ENCODE measurements at places on chromosomes 16 and 17.

DNA sequence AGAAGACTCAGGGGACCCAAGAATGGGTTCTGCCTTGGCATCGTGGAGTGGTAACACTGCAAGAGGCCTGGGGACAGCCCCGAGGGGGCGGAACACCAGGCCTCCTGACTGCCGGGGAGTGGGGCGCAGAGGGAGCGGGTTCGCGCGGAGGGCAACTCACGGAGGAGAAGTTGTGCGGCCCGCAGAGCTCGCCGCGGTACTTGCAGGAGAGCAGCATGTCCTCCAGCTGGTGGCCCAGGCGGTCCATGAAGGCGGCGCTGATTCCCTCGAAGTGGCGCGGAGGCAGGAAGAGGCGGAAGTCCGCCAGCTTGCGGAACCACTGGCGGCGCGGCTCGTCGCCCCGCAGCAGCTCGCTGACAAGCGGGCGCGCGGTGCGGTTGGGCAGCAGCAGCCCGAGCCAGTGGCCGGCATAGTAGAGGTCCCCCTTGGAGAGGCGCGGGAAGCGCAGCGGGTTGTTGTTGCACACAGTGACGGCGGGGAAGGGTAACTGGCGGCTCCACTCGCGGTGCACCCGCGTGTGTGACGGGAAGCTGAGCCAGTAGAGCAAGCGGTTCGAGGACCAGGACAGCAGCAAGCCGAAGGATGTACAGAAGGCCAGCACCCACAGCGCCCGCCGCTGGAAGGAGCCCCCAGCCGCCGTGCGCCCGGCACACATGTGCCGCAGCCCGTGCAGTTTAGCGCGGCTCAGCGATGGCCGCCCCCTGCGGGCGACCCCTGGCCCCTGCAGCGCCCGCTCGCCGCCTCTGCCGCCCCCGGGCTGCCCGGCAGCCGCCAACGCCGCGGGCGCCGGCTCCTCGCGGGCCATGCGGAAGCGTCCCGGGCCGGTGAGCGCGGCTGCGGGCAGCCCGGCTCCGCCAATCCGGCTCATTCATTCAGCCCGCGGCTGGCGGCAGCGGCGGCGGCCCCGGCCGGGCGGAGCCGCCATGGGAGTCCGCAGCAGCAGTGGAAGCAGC, 1.6 kb downstream of the ASIC2 start:
- DNase-seq: no peak

GRCh38 chr17:17416007-17416399, 60.8 kb upstream of the MED9 start:
- DNase-seq: no peak

GRCh38 chr16:17168181-17168580, 302.6 kb downstream of the XYLT1 start:
- no peak for DNase-seq

DNA sequence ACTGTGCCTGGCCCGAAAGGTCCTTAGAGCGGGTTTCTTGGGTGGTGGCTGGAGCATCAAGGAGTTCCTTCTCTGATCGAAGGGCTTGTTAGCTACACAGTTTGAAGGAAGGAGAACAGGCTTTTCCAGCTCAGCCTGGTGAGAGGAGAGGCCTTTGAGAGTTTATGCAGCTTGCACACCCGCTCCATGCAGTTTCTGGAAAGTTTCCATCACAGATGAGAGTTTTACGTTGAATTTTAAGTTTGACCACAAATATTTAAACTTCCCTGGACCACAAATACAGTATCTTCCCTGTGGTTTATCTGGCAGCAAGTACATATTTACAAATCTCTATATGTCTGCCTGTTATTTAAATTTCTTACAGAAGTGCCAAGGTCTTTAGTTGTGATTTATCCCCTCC, 56.8 kb downstream of the HIC1 start:
- no peak for DNase-seq

DNA sequence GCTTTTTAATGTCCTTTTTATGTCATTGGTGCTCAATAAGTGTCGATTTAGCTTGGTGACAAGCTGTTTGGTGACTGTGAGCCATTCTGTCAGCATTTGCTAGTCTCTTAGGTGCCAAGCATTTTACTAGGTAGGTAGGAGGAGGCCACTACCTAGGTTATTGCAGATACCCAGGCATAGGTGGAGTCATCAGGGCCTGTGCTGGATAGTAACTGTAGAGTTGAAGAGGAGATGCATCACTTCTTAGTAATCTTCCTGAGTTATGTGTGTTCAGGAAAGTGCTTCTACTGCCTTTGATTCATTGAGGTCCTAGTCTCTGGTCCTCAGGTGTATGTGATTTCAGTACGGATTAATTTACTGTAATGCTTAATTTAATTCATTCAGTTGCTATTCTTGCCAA, 17.7 kb downstream of the USP10 start:
- DNase-seq: no peak

DNA sequence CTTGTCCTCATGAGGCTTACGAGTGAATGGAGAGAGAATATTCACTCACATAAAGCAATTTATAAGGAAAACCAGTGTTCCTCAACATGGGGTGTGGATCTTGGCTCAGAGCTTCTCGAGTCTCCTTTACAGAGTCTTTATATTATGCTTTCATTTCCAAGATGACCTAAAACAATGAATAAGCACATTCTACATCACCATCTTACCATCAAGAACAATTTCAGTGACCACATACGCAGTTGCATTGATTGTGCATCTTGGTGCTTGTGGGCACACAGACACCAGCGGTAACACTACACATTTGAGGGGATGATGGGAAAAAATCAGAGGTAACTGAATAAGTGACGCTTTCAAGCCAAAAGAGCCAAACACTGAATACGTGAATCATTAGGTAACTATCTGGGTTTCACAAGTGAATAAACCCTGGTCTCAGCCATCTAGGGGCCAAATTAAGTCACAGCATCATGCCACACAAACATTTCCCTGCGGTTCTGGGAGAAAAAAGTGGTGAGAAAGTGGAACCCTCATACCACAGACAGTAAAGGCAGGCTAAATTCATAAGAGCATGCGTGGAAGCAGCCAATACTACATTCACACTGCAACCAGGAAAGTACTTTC, 9.4 kb downstream of the CWC25 start:
- DNase-seq: peak; percentile 45

DNA sequence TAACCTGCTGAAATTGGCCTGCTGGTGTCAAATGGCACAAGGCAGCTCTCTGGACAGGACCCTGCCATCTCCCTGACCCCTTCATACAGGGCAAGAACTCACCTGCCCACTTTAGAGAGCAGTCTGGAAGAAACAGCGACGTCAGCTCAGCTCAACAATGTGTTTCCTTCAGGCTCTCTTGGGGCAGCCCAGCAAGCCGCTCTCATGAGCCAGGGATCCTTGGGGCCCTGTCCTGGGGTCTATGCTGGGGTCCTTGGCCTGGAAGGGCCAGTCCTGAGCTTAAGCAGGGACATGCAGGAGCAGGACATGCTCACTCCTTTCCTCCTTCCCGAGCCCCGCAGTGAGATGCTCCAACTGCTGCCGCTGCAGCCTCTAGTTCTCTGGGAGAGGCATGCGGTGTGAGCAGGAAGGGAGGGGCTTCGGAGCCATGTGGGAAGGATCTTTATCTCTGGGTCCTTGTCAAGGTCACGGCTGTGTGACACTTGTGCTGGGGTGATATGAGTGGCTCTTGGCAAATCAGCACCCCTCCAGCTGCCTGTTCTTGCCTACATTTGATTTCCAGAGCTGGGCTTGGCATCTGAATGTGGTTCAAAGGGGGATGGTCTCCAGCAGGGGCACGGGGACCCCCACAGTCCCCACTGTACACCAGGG, 3.4 kb downstream of the C1QTNF1 start:
- no peak for DNase-seq

DNA sequence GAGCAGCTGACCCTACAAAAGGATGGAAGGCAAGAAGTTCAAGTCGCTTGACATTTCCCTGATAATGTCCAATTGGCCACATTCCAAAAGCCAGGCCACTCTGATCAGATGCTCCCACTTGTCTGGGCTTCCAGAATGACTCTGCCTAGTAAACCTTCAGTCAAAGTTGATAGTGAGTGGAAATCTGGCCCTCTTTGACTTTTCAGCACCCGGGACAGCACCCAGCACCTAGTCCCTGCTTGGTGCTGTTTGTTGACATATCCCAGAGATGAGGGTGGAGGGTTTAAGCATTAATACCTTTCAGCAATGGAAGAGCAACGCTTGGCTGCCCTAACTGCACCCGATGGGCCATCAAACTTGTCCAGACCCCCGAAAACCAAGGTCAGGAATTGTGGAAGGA, 131.3 kb downstream of the AIPL1 start:
- no peak for DNase-seq

DNA sequence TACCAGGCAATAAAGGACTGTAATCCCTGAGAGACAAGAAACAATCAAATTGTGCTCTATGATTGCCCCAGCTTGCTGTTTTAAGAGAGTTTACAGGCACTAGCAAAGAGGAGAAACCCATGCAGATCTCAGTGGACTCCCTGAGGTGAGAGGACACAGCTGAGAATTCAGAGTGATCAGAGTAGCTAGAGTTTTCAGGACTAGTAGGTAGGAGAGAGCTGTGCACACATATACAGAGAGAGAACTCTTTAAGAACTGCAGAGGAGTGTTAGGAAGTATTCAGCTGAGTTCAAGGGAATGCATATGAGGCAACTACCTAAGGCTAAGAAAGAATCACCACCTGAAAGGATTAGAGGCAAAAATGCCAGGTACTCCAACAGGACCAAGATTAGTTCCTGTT, 904.8 kb downstream of the CDH8 start:
- DNase-seq: no peak

DNA sequence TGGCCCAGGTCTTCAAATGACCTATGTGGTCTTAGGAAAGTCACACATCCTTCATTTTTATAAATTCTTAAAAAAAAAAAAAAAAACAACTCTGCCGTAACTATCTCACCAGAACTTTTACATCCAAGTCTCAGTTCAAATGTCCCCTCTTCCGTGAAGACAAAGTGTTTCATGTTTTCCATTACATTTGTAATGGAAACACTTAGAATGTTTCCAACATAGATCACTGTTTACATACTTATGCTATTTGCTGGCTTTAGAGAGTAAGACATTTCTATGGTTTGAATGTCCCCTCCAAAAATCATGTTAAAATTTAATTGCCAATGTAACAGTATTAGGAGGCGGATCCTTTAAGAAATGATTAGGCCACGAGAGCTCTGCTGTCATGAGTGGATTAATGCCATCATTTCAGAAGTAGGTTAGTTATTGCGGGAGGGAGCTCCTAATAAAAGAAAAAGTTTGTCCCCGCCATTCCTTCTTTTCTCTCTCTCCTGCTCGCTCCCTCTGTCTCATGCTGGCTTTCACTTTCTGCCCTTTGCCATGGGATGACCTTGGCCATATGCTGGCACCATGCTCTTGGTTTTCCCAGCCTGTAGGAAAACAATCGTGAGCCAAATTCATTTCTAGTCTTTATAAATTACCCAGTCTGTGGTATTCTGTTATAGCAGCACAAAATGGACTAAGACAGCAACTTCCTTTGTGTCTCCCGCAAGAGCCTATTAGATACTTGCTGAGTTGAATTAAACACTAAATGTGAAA, 887.8 kb upstream of the SOX9 start:
- no peak for DNase-seq

- no peak for DNase-seq
These were observed 14.2 kb downstream of the ERI2 start for GRCh38 chr16:20791923-20792612.

- no peak for DNase-seq
These were observed 476.4 kb downstream of the HS3ST3B1 start for GRCh38 chr17:14777291-14777690.

All from CD4-positive, alpha-beta memory T cell (primary cell).